Renal cortical epithelial cell (primary cell): ENCODE measurements at places on chromosomes 3 and 15. TPM values are rescaled to one million over a fixed set of nuclear protein-coding genes. Genes with fewer than 3 reads are reported as not detected.

DNA sequence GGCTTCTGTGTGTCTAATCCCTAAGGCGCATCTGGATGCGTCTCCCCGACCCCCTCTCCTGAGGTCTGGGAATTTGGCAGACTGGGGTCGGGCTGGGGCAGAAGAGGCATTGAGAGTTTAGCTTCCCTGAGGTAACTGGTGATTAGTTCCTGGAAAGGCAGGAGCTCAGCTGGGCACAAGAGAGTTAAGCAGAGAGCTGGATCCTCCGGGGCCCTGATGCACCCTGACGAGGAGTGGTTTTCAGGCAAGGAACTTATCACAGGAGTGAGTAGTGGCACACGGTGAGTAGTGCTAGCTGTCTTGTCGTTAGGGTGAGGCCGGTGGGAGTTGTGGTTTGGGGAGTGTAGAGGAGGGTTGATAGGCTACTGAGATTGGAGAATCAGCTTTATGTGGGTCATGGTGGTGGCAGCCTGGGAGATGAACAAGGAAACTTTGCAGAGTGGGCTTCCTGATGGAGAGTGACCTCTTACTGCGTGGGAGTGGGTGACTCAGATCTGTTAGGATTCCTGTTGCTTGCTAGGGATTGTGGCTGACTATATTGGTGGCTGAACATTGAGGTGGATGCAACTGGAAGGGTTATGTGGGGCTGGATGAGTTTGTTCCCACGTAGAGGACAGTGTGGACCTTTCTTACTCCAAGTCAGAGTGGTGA is 897 bp downstream of the RAD54L2 start:
- DNase-seq, result peak; percentile 74

DNA sequence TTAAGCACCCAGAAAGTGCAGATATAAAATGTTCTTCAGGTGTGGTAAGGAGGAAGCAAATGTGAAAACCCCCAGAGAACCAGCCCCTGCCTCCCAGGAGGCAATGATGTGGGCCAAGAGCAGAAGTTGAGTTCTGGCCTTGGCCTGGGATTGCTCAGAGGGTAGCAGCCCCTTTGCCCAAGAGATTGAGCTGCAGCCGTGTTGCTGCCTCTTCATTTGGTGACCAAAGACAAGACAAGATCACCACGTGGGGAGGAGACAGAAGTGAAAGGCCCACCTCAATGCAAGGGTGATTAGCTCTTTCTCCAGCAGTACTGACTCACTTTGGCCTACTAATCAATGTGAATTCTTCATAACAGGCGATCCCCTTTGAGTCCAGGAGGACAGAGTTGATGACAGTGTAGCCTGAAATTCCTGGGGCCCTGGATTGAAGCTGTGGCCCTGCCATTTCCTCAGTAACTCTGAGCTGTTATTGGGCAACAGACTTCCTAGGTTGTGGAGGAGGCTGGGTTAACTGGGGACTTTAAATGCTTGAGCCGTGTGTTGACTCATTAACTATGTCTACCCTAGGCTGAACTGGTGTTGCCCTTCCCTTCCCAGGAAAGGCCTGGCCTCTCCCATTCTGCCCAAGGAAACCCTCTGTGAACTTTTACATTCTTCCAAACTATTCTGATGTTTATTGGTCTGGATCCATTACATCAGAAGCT is 86.5 kb downstream of the ST6GAL1 start:
- peak; percentile 98 for DNase-seq

- DNase-seq, result peak; percentile 32
Observed at GRCh38 chr3:45168451-45168850, 22.3 kb upstream of the CDCP1 start.

- no peak for DNase-seq
Observed at GRCh38 chr3:52520716-52521487, 12.8 kb downstream of the NT5DC2 start.

DNA sequence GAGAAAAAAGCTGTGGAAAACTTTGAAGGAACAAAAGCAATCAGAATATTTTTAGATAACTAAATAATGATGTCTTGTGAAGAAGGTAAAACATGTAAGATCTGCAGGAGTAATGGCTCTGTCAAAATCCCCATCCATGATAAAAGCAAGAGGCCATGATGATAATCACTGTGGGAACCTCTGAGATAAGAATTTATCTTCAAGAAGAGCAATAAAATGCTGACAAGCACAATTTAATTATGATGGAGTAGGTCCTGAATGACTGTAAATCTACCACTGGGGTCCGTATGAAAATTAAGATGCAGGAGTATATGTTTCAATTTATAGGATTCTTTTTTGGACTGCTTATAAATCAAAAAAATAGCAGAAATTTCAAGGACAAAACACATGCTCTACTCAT is 68.3 kb upstream of the CHMP2B start:
- no peak for DNase-seq

- DNase-seq, result no peak
Observed at GRCh38 chr15:68666812-68667450, 88.1 kb downstream of the CORO2B start.

- no peak for DNase-seq
Observed at GRCh38 chr15:84811828-84812227, 5.3 kb upstream of the ALPK3 start.

DNA sequence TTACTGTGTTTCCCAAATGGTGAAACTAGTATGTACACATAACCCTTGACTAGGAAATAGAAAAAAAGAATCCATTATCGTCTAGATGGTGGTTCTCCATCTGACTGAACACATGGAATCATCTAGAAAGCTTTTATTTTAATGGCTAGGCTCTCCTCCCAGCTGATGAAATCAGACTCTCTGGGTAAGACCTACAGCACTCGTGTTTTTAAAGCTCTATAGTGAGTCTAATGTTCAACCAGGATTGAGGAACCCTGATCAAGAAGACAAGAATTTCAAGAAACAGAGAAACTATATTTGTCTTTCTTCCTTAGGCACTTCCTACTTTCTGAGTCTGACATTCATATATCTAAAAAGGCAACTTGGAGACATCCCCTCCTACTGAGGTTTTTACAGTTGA is 118.8 kb downstream of the TMCO5A start:
- DNase-seq, result peak; percentile 52

DNA sequence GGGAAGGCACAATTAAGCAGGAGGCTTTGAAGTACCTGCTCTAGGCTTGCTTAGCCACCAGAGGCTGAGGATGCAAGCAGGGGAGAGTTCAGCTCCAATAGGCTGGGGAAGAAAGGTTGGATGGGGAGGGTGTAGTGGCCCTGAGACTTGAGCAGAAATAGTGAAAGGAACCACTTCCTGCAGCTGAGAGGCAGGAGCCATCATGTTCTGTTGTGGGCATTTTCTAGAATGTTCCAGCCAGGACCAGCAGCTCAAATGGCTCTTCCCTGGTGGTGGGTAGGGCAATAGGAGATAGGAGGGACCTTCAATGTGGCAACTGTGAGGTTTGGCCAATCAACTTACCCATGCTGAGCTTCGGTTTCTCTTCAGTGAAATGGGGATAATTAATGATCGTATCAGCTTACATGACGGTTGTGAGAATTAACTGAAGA is 79.1 kb upstream of the CGNL1 start:
- DNase-seq, result no peak

GRCh38 chr3:126418661-126419131 is 24.0 kb downstream of the CFAP100 start:
- DNase-seq, result no peak

GRCh38 chr3:167862104-167862730 is 126.7 kb downstream of the SERPINI1 start:
- no peak for DNase-seq

DNA sequence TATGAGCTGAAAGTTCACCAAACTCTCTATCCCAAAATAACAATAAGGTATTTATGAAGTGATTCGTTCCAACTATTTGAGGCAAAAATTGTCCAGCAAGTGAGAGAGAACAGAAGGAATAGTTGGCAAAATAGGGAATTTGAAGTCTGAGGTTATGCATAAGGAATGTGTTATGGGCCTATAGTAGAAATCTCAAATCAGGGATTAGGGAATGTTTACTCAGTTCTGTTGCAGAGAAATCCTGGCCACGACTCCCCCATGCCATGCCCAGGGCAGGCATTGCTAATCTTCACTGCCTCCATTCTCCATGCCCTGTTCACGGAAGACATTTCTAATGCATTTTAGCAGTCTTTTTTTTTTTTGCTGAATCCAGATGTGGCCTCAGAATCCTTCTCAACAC is 58.6 kb downstream of the FLNB start:
- peak; percentile 44 for DNase-seq

DNA sequence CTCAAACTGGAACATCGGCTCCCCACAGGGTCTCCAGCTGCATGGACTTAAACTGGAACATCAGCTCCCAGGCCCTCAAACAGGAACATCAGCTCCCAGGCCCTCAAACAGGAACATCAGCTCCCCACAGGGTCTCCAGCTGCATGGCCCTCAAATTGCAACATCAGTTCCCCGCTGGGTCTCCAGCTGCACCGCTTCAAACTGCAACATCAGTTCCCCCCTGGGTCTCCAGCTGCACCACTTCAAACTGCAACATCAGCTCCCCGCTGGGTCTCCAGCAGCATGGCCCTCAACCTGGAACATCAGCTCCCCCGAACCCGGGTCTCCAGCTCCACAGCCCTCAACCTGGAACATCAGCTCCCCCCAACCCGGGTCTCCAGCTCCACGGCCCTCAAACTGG is 82.0 kb downstream of the TFRC start:
- no peak for DNase-seq

DNA sequence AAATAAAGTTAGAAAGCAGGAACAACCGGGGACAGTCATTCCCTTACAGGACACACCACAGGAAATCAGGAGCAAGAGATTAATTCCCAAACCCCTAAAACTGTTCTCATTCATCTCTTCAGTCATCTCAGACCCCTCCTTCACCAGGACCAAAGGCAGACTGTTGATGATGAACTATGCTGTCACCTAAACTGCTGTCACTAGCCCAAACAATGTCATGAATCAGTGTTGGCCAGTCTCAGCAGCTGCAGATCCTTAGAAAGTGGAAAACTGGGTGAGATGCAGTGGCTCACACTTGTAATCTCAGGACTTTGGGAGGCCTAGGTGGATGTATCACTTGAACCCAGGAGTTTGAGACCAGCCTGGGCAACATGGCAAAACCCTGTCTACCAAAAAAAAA is 909.6 kb downstream of the ROBO1 start:
- no peak for DNase-seq

GRCh38 chr3:113193288-113193687 is 18.1 kb upstream of the BOC start:
- DNase-seq, result peak; percentile 7

MME gene
- 5.7 and 7.3 TPM in 2 replicates for total RNA-seq

SUSD5 gene
- 0.45 and 1.0 TPM in 2 replicates for total RNA-seq

SNAP23 gene
- 112 and 168 TPM in 2 replicates for total RNA-seq

FAM43A gene
- total RNA-seq, result 0.17 and 0.30 TPM in 2 replicates

GOLGA8M gene
- 0.89 TPM in 1 of 2 replicates, not detected in the other for total RNA-seq

CFAP100 gene
- total RNA-seq, result not detected in 2 replicates

THPO gene
- 0.35 and 0.69 TPM in 2 replicates for total RNA-seq

C3orf49 gene
- total RNA-seq, result not detected in 2 replicates

PLXNA1 gene
- 23.3 and 67.0 TPM in 2 replicates for total RNA-seq

MOBP gene
- 1.6 TPM in 1 of 2 replicates, not detected in the other for total RNA-seq
